ENCODE measurements at places on chromosomes 3 and 15. TPM values are rescaled to one million over a fixed set of nuclear protein-coding genes. Genes with fewer than 3 reads are reported as not detected.

Gene IL17RD
- not detected for total RNA-seq

DNA sequence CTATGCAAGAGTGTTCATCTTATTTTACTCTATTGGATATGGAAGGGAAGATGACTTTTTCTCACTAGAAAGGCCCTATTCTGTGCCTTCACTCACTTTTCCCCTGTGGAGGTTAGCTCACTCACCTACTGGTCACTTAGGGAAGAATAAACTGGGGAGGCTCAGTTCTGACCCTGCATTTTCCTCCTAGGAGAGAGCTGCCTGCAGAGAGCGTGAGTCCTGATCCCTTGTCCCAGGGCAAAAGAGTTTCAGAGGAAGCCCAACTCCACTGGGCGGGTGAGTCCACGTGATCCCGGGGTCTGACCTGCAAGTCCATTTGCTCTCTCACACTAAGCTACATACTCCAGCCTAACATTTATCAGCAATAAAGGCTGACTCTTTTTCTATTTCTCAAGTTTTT is 8.4 kb downstream of the MORC1 start:
- no peak overlapping the region for H3K4me3 ChIP-seq
- no peak for DNase-seq
- no peak overlapping the region for H3K27ac ChIP-seq
- H3K27me3 ChIP-seq = no peaks in the 10 kb centered on the region

Gene CYP1A2
- total RNA-seq = not detected

DNA sequence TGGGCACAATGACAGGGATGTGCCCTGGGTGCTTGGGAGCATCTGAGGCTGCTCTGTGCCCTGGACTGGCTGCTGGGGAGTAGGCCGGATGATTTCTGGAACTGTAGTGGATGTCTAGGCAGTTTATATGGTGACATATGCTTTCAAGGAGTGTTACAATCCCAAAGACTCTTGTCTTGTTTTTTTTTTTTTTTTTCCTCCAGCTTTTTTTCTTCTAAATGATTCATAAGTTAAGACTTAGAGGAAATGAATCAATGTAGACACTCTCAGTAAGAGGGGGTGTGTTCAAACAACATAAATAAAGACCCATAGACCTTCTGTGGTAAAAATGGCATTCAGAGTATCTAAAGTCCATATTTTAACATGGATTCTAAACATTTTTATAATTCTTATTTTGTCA is 706.1 kb upstream of the GOLIM4 start:
- no peaks in the 10 kb centered on the region for H3K36me3 ChIP-seq
- H3K4me3 ChIP-seq = no peak overlapping the region
- no peak overlapping the region for H3K27ac ChIP-seq
- no peak for DNase-seq
- H3K27me3 ChIP-seq = no peaks in the 10 kb centered on the region

GRCh38 chr15:51505251-51505650 is 117.3 kb downstream of the DMXL2 start:
- DNase-seq = no peak
- no peak overlapping the region for H3K4me3 ChIP-seq
- no peak overlapping the region for H3K27ac ChIP-seq
- no peaks in the 10 kb centered on the region for H3K36me3 ChIP-seq
- no peaks in the 10 kb centered on the region for H3K27me3 ChIP-seq

GRCh38 chr15:88100181-88100580 is 156.4 kb downstream of the NTRK3 start:
- no peaks in the 10 kb centered on the region for H3K4me1 ChIP-seq
- no peaks in the 10 kb centered on the region for H3K27me3 ChIP-seq
- no peak overlapping the region for H3K4me3 ChIP-seq

DNA sequence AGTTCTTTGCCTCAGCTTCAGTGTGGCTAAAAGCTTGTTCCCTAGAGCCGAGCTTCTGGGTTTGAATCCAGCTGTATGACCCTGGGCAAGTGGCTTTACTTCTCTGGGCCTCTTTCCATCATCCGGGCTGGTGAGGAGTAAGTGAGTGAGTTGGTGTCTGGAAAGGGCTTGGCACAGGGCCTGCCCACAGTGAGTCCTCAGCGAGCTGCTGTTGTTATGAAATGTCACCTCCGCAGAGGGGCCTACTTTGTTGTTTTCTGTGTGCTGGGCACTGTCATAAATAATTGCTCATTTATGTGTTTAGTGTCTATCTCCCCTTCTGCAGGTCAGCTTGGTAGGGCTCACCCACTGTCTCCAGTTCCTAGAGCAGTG is 31.7 kb downstream of the SLC6A6 start:
- H3K4me1 ChIP-seq = peaks cover 42% of the 10 kb centered on the region
- no peak overlapping the region for H3K4me3 ChIP-seq
- H3K27me3 ChIP-seq = no peaks in the 10 kb centered on the region
- DNase-seq = no peak

GRCh38 chr3:131518680-131519079 is 15.9 kb upstream of the MRPL3 start:
- H3K27ac ChIP-seq = no peak overlapping the region
- H3K36me3 ChIP-seq = no peaks in the 10 kb centered on the region
- no peak for DNase-seq
- H3K4me3 ChIP-seq = no peak overlapping the region
- no peaks in the 10 kb centered on the region for H3K4me1 ChIP-seq

GRCh38 chr3:56064684-56065083 is 403.6 kb downstream of the ERC2 start:
- H3K4me1 ChIP-seq = no peaks in the 10 kb centered on the region
- H3K27ac ChIP-seq = no peak overlapping the region
- no peaks in the 10 kb centered on the region for H3K36me3 ChIP-seq
- H3K4me3 ChIP-seq = no peak overlapping the region

Gene GALK2
- total RNA-seq = 19.4 TPM

Gene ADAMTS17
- 13.5 TPM for total RNA-seq

DNA sequence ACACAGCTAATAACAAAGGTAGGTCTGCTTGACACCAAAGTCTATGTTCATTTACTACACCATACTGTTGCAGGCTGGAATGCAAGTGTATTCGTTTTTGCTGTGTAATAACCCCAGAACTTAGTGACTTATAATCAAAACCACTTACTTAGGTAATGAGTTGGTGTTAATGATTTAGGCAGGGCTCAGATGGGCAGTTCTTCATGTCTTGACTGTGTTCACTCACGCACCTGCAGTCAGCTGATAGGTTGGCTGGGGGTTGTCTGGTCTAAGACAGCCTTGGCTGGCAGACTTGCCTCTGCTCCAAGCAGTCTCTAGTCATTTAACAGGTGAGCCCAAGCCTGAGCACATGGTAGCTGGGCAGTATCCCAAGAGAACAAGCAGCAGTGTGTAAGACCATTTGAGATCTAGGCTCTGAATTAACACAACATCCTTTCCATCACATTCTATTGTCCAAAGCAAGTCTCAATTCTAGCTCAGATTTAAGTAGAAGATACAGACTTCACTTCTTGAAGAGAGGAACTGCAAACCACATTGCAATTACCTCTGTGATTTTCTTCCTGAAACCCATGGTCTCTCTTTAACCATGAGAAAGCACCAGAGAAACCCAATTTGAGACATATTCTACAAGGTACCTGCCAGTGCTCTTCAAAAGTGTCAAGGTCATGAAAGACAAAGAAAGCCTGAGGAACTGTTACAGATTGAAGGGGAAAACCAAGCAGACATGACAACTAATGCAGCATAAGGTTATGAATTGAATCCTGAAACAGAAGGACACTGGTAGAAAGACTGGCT is 13.3 kb upstream of the DCLK3 start:
- H3K4me1 ChIP-seq = no peaks in the 10 kb centered on the region
- H3K4me3 ChIP-seq = no peak overlapping the region
- DNase-seq = no peak
- H3K27ac ChIP-seq = no peak overlapping the region
- no peaks in the 10 kb centered on the region for H3K27me3 ChIP-seq

DNA sequence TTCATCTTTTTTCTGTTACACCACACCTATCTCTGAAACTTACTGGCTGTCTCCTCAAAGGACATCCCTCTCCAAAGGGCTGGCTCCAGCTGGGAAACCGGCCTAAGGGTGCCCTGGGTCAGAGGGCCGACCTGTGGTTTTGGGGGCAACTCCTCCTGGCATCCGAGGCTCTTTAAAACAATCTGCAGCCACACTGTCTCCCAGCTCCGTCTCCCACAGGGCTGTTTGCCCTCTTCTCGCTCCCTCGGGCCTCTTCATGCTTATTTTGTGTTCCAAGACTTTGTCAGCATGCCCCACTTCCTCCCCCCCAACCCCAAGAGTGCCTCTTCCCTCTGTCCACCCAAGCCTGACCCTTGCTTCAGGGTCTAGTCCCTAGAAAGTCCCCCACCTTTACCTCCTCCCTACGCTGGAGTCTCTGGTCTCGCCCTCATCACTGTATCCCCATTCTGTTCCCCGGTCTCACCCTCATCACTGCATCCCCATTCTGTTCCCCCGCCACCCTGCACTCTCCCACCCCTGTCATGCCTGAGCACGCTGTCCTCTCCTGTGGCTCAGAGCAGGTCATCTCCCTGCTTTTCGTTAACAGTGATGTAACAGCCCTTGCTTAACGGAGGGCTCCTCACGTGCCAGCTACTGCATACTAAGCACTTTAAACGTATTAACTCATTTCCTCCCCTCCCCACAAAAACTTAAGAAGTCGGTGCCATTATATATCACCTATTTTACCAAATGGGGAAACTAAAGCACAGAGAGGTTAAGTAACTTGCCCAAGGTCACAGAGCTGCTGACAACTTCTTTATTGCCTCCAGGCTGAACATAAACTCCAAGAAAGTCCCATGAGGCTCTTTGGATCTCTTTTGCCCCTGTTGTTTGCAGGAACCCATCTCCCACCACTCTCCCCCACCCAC is 1.1 kb upstream of the CSK start:
- peaks cover 9% of the 10 kb centered on the region for H3K36me3 ChIP-seq
- H3K27ac ChIP-seq = peak overlapping the region; percentile 86
- no peaks in the 10 kb centered on the region for H3K27me3 ChIP-seq
- peak; percentile 71 for DNase-seq
- peaks cover 61% of the 10 kb centered on the region for H3K4me1 ChIP-seq
- peak overlapping the region; percentile 65 for H3K4me3 ChIP-seq

DNA sequence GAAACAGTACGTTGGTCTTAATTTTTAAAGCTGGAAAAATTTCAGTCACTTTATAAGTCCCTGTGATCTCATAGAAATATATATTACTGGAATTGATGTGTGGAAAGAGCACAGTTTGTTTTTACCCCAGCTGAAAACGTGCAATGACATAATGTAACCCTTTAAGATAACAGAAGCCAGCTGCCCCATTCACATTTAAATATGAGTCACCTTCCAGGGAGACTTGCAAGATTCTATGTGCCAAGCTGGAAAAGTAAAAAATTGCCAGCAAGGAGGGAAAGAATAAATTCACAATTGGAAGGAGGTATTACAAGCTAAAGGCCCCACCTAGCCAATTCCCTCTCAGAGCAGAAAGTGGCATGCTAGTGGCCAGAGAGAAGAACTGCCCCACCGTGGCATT is 50.2 kb downstream of the SAMMSON start:
- H3K36me3 ChIP-seq = no peaks in the 10 kb centered on the region
- no peaks in the 10 kb centered on the region for H3K4me1 ChIP-seq
- no peak overlapping the region for H3K4me3 ChIP-seq
- DNase-seq = no peak

- peaks cover 20% of the 10 kb centered on the region for H3K36me3 ChIP-seq
- H3K27me3 ChIP-seq = no peaks in the 10 kb centered on the region
- no peak overlapping the region for H3K27ac ChIP-seq
- H3K4me1 ChIP-seq = peaks cover 12% of the 10 kb centered on the region
These were observed 144.2 kb downstream of the TBL1XR1 start for GRCh38 chr3:177053107-177053506.

DNA sequence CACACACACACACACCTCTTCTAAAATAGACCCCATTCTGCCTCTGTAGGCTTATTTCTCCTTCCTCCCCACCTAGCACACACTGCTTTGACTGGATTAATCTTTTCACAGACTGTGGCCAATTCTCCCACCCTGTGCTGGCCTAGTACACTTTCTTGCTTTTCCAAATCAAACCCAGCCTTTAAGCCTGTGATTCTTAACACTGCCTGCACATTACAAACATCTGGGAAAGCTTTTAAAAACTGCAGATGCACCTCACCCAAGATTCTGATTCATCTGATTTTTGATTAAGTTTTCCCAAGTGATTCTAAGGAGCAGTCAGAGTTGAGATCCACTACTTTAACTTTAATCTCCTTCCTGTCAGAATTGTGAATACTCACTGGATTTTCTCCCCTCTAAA is 12.8 kb downstream of the CSNK1G1 start:
- H3K4me1 ChIP-seq = no peaks in the 10 kb centered on the region
- H3K4me3 ChIP-seq = no peak overlapping the region
- H3K27ac ChIP-seq = no peak overlapping the region
- no peak for DNase-seq
- H3K36me3 ChIP-seq = no peaks in the 10 kb centered on the region

Gene CNTN6
- total RNA-seq = not detected

Gene NAALADL2
- total RNA-seq = not detected

- peak overlapping the region; percentile 90 for H3K27ac ChIP-seq
- peaks cover 41% of the 10 kb centered on the region for H3K4me1 ChIP-seq
- H3K4me3 ChIP-seq = peak overlapping the region; percentile 83
- no peak for DNase-seq
- H3K27me3 ChIP-seq = no peaks in the 10 kb centered on the region
These were observed 885 bp downstream of the CDV3 start for GRCh38 chr3:133574260-133574881.

DNA sequence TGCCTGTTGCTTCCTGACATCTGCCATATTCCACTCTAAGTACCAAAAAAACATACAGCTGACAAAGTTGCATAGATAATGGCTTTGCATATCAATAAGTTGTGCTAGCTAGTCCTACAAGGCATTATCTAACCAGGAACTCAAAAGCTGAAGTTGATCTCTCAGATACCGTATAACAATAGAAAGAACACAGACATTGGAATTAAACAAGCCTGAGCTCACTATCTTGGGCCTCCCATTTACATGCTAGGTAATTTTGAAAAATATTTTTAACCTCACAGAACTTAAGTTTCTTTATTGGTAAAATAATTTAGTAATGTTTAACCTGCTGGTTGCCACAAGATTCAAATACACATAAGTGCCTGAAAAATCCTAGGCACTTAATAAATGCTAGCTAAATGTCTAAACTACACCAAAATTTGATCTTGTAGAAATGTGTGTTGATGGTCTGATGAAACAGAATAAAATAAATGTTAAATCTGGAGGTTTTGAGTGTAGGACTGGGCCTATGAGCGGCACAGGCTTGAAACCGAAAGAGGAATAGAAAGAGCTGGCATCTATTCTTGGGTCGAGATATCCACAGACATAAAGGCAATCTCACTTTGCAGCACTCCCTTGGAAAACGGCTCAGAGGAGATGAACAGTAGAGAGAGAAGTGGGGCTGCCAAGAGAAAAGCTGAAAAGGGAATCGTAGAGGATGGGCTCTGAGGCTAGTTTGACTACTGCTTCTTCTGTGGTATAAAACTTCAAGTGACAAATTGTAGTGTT is 29.9 kb upstream of the TTC14 start:
- no peaks in the 10 kb centered on the region for H3K4me1 ChIP-seq
- no peaks in the 10 kb centered on the region for H3K27me3 ChIP-seq
- no peak overlapping the region for H3K4me3 ChIP-seq
- H3K27ac ChIP-seq = no peak overlapping the region

GRCh38 chr15:70165716-70166284 is 68.1 kb upstream of the TLE3 start:
- H3K36me3 ChIP-seq = no peaks in the 10 kb centered on the region
- no peaks in the 10 kb centered on the region for H3K27me3 ChIP-seq
- no peak overlapping the region for H3K4me3 ChIP-seq
- DNase-seq = no peak
- H3K27ac ChIP-seq = no peak overlapping the region

Gene EFHB
- 1.3 TPM for total RNA-seq

Gene CLN6
- total RNA-seq = 15.0 TPM
